ENCODE measurements at places on chromosomes 16 and 17.

- no peak for DNase-seq
These were observed 6.1 kb upstream of the PRSS8 start for GRCh38 chr16:31141489-31142108.

DNA sequence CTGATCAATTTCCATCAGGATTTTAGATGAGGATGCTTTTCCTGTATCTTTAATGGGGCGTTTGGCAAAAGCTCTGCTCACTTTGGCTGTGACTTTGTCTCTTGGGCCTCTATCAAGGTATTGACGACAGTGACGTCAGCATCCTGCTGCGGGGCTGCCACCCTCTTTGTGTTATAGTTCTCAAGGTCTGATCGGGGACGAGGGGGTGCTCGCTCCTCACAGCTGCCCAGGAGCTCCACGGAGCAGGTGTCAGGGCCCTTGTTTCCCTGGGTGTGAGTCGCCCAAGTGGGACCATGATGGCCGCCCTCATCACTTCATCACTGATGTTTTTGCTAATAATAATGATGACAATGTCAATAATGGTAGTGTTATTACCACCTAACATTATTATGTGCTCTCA lies 65.4 kb downstream of the CMIP start:
- no peak for DNase-seq

GRCh38 chr17:83054518-83055125 lies 24.8 kb upstream of the METRNL start:
- DNase-seq, result no peak

DNA sequence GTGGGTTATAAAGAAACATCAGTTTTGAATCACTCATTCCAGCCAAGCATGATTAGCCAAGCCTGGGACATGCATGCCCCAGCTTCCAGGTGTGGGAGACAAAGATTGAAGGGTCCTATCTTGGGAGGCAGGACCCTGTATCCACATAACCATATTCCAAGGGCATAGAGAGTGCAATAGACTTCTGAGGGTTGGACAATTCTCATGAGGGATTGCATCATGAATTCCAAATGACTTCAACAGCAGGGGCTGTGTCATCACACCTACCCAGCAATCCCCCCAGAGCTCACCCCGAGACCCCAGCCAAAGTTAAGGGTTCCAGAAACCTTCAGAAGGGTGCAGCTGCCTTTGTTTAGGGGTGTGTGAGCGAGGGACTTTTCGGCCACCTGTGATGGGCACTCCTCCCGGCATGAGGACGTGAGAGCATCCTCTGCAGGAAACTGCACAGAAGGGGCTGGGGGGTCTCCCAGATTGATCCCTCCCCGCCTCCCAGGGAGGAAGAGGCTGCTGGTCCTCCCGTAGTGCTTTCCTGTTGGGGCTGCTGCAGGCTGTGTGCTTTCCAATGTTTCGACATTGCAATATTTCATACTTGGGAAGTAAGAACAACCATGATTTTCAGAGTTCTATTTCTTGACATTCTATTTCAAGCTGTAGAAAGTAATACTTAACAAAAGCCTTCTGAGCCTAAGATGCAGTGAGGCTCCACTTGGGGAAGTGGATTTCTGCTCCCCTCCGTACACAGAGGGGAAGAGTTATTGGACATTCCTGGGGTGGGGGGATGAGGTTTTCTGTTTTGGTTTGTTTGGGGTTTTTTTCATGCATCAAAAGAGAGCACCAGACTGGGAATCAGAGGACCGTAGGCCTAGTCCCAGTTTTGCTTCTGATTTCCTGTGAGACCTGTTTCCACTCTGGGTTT lies 13.3 kb upstream of the PITPNM3 start:
- no peak for DNase-seq

- DNase-seq, result no peak
These were observed 108.9 kb upstream of the CIBAR2 start for GRCh38 chr16:85220964-85221731.

GRCh38 chr16:75044800-75045361 lies 46.1 kb downstream of the ZNRF1 start:
- no peak for DNase-seq

DNA sequence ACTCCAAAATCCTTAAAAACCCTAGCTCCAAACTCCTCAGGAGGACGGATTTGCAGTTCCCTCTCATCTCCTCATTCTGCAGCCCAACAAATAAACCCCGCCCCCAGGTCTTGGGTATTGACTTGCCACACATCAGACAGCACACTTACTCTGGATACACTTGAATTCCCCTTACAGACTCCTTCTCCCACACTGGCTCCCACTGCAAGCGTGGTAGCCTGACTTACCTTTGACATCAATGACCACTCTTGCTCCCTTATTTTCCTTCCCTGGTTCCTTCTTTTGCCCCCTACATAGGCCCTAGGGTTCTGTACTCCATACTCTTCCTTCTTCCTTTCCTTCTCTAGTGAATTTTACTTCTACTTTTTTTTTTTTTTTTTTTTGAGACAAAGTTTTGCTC lies 7.5 kb downstream of the RFFL start:
- no peak for DNase-seq

DNA sequence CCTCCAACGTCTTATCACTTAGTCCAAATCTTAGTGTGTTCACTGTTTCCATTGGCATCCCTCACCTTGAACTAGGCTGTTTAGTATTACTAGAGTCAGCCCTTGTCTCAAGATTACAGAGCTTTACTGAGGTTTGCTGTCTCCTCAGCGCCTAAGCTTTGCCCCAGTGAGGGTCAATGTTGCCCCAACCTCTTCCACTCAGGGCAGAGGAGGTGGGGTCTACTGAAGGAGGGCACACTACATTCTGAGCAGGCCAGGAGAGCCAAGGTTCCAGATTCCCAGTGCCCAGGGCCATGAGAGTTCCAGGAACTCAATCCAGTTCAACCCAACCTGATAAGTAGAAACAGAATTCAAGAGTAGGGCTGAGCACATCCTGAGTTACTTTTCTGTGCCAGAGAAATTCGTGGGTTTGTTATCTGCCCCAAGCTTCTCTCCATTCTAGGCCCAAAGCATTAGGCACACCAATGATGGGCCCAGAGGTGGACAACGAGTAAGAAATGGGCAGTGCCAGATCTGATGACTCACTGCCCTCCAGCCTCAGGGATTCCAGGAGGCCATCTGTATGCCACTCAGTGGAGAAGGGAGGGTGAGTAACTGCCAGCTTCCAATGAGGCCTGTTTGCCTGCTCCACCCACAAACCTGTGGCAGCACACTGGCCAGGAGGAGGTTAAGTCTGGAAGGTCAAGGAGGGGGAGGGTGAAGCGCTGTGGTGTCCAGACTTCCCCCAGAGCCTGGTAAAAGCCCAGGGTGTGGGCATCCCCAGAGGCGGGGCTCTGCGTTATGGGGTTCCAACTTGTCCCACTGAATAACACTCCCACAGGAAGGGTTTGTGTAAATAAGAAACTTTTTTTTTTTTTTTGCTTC lies 8.2 kb downstream of the TUBG2 start:
- DNase-seq, result no peak

- no peak for DNase-seq
These were observed 14.9 kb upstream of the DHRS11 start for GRCh38 chr17:36576793-36577192.

DNA sequence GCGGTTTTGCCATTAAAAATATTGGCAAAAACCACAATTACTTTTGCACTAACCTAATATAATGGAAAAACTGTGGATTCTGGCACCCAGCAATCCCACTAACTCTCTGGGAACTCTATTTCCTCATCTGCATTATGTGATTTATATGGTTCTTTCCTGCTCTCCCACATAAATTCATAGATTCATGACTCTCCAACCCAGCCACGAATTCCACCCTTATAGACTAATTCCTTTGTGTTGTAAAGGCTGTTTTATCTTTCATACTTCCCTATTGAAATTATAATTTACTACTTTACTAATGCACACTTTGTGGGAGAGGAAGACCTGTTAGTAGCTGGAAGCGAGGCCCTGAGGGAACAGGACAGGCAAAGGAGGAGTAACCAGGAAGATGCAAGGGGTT lies 88.4 kb upstream of the GNAO1 start:
- no peak for DNase-seq

- DNase-seq, result no peak
These were observed 148.5 kb upstream of the GSE1 start for GRCh38 chr16:85464383-85465305.

GRCh38 chr17:65977041-65977440 lies 214.9 kb downstream of the CEP112 start:
- DNase-seq, result no peak

GRCh38 chr17:71725811-71726210 lies 395.0 kb upstream of the SOX9 start:
- peak; percentile 85 for DNase-seq

GRCh38 chr17:27566671-27567562 lies 64.1 kb upstream of the LGALS9 start:
- no peak for DNase-seq

GRCh38 chr17:45867702-45868101 lies 23.0 kb downstream of the SPPL2C start:
- DNase-seq, result no peak

GRCh38 chr17:31631766-31632165 lies 227.3 kb downstream of the COPRS start:
- DNase-seq, result no peak

DNA sequence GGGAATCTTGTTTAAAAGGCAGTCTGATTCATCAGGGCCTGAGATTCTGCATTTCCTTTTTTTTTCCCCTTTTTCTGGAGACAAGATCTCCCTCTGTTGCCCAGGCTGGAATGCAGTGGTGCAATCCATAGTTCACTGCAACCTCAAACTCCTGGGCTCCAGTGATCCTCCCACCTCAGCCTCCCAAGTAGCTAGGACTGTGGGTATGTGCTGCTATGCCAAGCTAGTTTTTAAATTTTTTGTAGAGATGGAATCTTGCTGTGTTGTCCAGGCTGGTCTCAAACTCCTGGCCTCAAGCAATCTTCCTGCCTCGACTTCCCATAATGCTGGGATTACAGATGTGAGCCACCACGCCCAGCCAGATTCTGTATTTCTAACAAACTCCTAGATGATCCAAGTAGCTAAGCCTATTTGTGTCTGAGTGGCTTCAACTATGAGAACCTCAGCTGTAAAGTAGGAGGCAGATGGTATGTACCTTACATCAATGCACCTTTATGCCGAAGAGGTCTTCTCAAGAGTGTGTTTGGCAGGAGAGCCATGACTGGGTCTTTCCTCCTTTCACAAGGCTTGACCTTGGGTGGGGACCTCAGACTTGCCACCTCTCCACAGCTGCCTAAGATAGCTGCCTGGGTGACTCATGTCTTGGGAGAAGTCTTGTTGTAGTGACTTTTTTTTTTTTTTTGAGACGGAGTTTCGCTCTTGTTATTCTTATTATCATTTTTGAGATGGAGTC lies 10.9 kb downstream of the LDAF1 start:
- no peak for DNase-seq

DNA sequence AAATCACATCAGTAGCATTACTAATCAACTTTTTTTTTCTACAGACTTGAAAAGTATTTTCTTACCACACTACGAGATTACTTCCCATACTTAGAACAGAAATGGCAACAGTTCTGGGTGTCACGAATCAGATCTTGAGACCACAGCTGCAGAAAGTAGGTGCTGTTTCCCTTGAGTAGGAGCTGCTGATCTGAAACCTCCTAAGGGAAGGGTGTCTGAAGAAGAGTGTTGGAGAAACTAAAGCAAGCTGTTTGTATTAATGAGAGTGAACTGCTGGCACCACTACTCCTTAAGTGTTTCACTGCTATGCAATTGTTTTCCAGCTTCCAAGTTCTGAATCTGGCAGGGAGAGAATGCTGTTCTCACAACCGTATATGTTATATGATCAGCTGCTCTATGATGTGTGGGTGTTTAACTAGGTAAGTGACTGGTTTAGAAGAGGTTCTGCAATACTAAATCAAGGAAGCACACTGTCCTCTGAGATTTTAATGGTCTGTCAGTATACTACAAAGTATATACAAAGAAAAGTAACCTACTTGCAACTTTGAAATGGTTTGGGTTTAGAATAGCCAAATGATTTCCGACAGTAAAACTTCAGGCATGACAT lies 3.3 kb downstream of the ZNF652 start:
- no peak for DNase-seq

DNA sequence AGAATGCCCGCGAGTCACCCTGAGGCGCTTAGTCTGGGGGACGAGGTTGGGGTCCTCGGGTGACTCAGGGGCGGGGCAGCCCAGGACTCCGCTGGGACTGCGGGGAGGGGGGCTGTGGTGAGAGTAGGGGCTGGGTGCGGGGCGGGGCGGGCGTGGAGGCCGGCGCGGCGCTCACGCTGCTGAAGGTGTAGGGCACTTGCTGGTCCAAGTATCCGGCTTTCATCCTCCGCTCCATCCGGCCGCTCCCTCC lies 832 bp downstream of the ETV4 start:
- no peak for DNase-seq

DNA sequence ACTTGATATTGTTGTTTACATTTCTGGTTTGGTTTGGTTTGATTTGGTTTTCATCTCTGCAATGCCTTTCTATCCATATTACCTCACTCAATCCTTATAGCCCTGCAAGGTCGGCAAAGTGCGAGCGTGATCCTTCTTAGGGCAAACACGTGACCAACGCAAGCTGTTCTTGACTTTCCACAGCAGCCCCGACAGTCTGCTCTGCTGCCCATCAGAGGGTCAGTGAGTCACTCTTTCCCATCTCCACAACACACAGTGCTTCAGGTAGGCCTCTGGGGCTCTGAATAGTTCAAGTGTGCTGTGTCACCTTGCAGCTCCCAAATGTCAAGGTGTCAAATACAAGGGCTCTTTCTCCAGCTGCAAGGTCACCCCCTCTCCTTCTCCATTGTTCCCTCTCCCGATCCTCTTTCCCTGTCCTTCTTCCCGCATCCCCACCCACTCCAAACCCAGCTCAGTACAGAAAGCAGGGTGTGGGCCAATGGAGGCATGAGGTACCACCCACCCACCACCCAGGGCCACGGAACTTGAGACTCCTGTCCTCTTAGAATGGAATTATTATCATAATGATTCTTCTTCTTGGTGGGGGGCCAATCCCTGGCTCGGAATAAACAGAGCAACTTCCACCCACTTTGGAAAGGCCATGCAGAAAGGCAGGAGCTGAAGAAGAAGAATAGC lies 139.7 kb downstream of the SLC39A11 start:
- no peak for DNase-seq

DNA sequence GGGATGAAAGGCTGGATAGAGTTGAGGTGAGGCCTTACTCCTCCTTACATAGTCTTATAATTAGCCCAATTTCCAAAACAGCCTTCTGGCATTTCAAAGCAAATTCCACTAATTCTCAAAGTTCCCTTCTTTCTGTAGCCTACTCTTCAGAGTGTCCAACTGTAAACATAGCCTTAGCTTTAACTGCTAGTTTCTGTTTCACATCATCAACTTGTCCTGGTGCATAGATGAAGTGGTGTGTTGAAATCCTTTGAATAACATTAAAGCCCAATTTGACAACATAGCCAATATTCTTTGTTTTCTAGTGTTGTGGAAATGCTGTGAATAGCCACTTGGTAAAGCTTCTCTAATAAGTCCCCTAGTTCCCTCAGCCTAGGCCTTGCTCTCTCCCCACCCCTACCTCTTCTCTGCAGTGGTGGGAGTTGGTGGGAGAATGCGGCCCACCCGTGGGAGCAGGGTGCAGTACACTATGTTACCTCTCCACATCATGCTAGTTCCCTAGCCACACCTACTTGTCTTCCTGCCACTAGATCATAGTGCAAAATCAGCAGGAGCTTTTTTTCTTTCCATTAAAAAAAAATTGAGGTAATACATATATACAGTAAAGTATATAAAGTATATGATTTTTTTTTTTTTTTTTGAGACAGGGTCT lies 127.0 kb upstream of the HAS3 start:
- DNase-seq, result no peak

- DNase-seq, result no peak
These were observed 9.6 kb upstream of the SLC38A8 start for GRCh38 chr16:84052071-84052622.

Data from NCI-H1694 (cell line).